ENCODE measurements at places on chromosomes 5 and 9.

DNA sequence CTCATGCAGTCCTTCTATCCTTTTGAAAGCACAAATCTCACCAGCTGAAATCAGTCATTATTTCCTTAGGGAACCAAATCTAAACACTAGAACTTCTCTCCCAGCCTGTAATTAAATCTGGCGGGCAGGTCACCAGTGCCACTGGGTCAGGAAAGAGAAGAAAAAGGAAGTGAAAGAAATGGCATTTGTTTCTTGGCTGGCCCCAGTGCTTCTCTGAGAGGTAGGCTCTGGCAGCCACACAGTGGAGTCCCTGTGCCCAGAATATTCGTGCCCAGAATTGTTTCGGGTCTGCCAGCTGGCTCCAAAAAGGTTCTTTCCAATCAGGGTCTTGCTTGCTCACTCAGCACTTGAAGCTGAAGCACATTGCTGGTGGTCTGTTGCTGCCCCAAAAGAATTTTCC, 133.9 kb upstream of the MTAP start:
- DNase-seq, result no peak

- DNase-seq, result no peak
Measured at GRCh38 chr5:79971156-79971555, 19.9 kb downstream of the MTX3 start.

DNA sequence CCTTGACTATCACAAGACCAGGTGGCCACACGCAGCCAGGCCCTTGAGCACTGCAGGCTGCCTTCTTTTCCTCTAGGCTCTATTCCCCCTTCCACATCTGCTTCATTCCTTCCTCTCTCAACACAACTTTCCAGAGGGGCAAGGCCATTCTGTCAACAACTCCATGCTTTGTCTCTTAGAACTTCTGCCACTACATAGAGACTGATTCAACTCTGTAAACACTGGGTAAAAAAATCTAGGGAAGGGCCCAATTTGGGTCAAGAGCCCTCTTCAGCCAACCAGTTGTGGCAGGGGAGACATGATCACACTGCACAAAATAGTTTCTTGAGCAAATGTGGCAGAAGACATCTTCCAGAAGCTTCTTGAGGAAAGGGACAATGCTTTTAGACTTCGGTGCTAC, 55.6 kb downstream of the ATPSCKMT start:
- no peak for DNase-seq

DNA sequence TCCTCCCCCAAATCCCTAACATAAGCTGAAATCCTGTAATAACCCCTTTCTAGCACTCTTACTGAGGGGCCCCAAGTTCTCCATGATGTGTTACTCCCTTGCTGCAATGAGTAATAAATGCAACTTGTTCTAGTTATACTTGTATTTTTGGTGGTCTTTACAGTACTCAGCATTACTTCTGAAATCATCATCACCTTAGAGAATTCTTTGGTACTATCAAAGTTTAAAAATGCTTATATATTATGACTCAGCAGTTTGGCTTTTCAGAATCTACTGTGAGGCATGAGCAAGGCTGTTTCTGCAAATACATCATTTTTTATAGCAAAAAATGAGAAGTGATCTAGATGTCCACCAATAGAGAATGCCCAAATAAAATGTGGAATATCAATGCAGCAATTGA, 20.7 kb upstream of the ROPN1L start:
- DNase-seq, result no peak

- no peak for DNase-seq
Measured at GRCh38 chr5:172700365-172701290, 59.6 kb downstream of the NEURL1B start.

DNA sequence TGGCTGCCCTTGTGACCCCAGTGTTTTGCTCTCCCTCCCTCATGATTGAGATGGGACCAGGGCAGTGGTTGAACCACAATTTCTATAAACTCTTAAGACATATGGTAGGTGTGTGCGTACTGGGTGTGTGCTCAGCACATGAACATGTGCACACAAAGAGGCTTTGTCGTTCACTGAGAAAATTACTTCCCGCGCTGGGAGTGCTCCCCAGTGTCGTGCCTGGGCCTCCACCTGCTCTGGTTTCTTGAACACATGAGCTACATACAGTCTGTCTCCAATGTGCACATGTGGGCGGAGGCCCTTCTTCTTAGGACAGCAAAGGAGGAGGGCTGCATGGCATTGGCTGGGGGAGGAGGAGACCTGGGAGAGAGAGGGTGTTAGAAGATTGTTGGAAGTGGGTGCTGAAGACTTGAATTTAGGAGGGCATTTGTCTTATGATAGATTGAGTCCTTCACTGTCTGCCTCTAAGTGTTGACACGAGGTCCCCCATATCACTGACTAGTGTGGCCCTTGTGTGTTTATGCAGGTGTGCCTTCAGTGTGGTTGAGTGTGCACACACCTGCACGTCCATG, 170.0 kb downstream of the CACNA1B start:
- DNase-seq, result no peak

GRCh38 chr5:139961435-139962157, 81.5 kb downstream of the NRG2 start:
- no peak for DNase-seq
